Activated CD8-positive, alpha-beta memory T cell treated with anti-CD3 and anti-CD28 coated beads for 48 hours (primary cell): ENCODE measurements at places on chromosomes 2 and 18.

DNA sequence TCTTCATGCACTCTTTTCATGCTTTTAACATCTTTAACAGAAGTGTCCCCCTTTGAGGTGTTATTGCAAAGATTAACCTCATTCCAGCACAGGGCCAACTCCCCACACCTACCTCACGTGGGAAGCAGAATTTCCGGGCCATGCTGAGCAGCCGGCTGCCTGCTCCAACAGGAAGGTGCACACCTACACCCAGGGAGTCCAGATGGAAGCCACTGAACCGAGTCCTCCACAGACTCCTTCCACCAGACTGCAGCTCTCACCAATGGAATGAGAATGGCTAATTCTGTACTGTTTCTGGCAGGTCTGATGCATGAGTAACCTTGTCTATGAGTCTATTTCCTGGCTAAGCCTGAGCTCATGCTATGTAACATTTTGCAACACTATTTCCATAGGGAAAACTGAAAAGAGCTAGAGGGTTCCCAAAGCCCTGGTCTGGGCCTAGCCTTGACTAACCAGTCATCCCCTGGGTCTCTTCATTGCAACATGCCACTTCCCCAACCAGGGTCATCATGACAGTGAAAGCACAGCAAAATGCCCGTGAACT, 11.0 kb downstream of the ERFE start:
- DNase-seq, result no peak

DNA sequence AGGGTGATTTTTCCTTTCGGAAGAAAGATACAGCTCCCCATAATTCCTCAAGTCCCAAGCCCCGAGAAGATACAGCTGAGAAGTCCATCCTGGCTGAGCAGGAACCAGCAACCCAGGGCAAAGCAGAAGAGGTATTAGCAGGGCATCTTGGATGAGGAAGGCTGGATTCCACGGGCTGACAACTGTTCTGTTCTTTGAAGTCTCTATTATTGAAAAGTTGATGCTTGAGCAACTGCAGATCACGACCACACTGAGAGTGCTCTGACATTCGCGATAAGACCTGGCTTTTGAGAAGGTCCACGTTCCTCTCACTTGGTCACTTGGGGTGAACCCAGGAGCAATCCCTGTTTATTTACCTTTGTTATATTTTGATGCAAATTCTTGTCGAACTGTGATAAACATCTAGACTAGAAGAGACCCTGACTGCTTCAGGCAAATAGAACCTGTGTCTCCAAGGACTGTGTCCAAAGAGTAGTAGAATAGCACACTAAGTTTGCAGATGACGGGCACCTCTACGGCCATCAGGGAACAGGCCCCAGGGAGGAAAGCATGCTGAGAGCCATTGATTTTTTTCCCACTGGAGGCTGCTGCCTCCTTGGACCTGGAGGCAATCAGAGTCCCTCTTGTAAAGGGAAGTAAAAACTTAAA, 133.1 kb downstream of the ARL4C start:
- no peak for DNase-seq

GRCh38 chr18:25658476-25658875, 306.5 kb upstream of the ZNF521 start:
- DNase-seq, result no peak

DNA sequence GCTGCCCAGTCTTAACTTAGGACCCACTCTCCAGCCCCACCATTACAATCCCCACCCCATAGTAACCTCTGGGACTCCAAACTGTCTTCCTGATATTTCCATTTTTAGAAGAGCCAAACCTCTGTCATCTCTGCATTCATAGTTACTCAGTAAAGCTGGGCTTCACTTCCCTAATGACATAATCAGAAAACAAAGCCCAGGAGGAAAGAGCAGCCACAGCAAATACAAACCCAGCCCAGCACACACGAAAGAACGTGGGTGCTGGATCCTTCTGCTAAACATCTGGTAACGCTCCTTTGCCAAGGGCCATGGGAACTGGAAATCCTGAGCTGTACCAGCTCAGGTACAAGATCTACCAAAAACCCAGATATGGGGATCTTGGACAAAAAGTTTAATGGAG, 36.8 kb upstream of the RIOK3 start:
- no peak for DNase-seq

GRCh38 chr2:219451661-219452360, 17.2 kb downstream of the SPEG start:
- DNase-seq, result no peak

GRCh38 chr2:29763371-29763770, 158.0 kb downstream of the ALK start:
- no peak for DNase-seq

GRCh38 chr18:36314098-36314497, 16.6 kb downstream of the FHOD3 start:
- no peak for DNase-seq

- DNase-seq, result no peak
These were observed 261.1 kb upstream of the FN1 start for GRCh38 chr2:215697003-215697402.

DNA sequence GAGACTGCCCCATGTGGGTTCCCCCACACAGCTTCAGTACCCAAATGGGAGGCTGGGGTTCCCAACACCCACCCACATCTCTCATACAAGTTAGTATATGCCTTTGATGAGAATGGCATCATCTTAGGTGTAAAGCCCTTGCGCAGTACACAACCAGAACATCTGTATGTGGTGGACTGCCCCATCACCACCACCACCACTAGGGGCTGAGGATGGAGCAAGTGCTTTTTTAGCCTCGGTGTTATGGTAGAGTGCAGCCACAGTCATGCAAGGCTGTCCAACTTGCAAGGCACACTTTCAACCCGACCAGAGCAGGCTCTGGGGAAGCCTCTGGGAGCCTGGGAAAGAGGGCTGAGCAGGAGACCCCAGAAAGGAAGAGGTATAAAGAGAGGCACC, 241.2 kb downstream of the TFCP2L1 start:
- DNase-seq, result no peak

DNA sequence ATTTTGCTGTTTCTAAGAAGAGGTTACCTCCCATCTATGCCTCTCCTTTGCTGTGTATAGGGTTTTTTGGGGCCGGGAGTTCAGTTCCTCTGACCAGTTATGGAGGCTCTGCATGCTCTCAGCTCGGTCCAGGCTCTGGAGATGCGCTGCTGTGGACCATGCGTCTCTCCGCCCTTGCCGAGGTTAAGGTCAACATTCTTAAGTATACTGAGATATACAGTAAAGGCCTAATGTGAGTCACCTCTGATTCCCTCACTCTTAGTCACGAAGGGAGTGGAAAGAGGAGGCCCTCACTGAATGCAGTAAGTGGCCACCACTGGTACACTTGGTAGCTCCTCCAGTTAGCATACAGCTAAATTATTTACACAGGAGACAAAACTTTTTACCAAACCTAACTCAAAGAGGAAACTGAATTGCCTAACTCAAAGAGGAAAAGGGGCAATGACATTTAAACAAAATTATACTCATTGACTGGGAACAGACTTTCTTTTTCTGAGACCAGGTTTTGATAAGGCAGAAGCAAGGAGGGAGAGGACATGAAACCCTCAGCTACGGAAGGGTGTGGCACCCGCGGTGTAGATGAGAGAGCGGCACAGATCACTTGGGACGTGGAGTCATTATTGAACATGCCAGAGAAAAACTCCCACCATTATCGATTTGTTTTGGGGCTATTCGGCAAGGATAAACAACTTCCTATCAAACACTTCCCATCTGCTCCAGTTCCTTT, 98.7 kb downstream of the COPS8 start:
- DNase-seq, result no peak

DNA sequence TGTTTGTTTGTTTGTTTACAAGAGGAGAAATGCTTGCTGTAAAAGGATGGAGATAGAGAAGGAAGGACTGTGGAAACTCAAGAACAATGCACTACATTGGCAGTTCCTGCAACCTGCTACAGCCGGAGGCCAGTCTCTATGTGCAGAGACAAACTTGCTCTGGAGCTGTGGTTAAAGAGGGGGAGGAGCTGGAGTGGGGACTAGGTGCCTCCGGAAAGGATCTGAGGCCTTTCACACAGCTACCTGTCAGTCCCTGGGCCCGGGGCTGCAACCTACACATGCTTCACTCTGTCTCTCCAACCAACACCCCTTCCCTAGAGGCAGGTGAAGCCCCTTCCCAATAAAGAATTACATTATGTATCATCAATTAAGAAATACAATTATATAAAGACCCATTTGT, 1234.0 kb upstream of the ZEB2 start:
- DNase-seq, result no peak

DNA sequence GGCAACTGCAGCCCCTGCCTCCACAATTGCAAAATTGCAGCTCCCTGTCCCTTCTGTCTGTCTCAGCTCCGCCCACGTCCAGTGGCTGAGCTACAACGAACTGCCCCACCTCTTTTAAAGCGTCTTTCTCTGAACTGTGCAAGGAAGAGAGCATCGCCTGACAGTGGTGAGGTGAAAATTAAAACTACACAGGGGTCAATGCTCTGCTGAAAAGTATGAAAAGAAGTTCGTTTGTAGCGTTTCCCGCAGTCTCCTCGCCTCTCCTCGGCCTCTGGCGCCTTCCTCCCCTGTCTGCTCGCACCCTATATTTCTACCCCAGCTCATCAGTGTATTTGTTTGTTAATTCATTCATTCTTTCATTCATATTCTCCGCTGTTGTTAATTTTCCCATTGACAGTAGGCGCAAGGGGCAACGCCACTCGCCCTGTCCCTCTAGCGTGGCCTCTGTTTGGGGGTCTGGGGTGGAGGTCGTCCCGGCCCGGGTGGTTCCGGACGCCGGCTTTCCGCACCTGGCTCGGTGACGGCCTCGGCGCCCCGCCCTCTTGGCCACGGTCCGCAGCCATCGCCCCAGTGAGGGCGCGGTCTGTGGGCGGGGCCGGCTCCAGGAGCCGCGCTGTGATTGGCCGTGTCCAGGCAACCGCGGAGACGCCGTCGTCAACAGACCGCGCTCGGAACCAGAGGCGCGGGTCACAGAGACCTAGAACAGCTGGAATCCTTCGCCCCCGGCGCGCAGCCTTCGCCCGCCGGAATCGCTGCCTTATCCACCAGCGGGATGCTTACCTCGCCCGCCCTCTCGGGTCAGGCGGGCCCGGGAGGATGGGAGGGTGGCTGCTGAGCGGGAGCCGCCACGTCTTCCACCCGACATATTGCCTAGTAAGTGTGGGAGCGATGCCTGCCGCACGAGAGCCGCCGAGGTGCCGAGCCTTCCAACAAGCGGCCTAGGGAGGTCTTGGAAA, at the start of gene VWA3B:
Gene VWA3B, plus strand, starts transcription at position 677 of the 956 bp plus-strand sequence. CDS start 5,926 bp downstream, outside the sequence.
- no peak for DNase-seq

- DNase-seq, result no peak
These were observed 233.4 kb downstream of the AGPS start for GRCh38 chr2:177625744-177626650.

- DNase-seq, result no peak
These were observed 22.1 kb downstream of the CHCHD5 start for GRCh38 chr2:112606547-112606946.

DNA sequence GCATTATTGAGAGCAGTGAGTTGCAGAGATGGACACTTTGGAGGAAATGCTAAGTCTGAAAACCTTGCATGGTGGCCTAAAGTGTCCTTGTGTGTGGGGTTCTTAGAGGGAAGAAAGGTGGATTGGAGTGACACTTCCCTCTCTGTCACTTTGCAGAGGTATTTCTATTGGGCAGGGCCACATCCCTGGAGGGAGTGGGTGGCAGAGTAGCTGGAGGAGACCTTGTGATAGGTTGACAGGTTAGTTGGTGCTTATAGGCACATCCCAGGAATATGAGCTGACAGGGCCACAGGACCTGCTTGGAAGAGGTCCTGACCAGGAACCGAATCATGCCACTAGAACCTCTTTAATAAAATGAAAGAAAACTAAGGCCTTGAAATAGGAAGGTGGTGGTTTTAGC, 972 bp upstream of the IGFBP5 start:
- DNase-seq, result no peak

- no peak for DNase-seq
These were observed 185.8 kb downstream of the GLI2 start for GRCh38 chr2:120921457-120921856.

DNA sequence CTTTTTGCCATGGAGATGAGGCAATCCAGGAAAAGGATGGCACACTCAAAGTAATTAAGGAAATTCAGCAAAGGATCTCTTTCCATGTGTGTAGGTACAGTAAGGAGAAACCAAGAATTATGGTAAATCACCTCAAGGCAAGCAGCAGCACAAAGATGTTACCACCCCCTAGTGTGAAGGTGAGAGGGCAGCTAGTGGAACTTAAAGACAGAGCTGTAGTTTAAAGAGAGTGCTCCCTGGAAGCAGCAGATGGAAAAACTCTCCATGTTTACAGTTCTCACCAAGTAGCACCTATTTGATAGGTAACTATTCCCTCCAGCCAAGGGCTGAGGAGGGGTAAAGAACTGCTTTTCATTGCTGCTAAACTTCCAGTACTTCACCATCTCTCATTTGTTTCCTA, 860.4 kb upstream of the CRIM1 start:
- DNase-seq, result no peak
